ENCODE measurements at places on chromosomes 12 and 14.

GRCh38 chr14:66401449-66402095 lies 84.6 kb upstream of the CCDC196 start:
- no peak for DNase-seq

DNA sequence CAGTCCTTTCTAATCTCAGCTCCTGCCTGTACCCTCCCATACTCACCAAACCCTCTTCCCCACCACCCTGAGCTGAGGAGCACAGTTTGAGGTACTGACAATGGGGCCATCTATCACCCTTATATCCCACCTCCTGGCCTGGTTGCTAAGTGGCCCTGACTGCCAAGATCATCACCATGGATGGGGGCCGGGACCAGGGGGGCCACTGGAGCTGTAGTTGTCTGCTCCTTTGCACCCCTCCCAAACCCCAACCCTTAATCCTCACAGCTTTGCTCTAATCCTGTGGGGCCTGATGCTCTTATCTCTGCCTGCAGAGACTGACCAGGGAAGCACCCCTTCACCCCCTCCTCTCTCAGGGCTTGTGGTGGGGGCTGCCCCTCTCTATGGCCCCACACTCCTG lies 395 bp upstream of the GNB3 start:
- no peak for DNase-seq

- no peak for DNase-seq
Observed at GRCh38 chr12:63206909-63207308, 55.9 kb upstream of the AVPR1A start.

- no peak for DNase-seq
Observed at GRCh38 chr12:103696101-103696500, 109.0 kb downstream of the STAB2 start.

GRCh38 chr12:75591628-75592027 lies 80.2 kb upstream of the KRR1 start:
- no peak for DNase-seq

DNA sequence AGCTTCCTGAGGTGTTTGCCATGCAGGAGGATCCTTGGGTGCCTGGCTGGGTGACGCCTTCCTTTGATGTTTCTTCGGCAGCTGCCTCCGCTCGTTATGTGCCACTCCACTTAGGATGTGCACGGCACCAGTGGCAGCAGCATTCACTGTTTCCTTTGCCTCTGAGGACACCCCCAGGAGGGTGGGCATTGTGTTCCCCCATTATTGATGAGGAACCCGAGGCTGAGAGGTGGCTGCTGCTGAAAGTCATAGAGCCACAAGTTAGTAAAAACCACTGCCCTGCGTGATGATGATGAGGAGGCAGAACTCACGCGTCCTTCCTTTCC lies 41.2 kb downstream of the EP400 start:
- DNase-seq, result no peak

DNA sequence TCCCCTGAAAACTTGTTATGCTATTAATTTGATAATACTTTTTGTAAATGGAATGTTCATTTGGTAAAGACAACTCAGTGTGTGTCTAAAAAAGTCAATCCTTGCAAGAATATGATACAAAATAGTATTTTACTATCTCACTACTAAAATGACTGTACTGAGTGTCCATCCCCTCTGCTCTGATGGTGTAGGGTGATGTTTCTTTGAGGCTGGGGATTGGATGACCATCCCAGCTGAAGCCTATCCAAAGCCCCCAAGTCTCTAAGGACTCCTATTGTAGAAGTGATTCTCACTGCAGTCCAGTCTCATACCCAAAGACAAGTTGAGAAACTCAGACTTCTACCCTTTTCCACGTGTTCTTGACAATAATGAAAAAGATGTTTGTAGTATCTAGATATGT lies 1128.4 kb downstream of the BCL11B start:
- no peak for DNase-seq

DNA sequence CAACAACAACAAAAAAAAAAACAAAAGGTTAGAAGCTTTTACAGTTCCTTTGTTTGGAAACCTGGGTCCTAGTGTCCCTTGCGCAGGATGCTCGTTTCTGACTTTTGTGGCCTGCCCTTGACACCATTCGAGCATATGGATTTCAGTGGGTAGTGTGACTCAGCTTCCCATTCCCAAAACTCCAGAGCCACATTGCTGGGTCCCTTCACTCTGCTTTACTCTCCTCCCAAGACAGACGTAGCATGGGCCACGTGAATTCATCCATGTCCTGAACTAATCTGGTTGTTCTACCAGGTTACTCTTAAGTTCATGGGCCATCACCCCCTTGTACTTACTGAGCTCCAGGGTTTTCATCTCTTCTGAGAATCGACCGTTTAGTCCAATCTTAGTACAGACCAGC lies 68.0 kb upstream of the MAX start:
- no peak for DNase-seq

- DNase-seq, result no peak
Observed at GRCh38 chr12:25366122-25366521, 115.4 kb upstream of the KRAS start.

DNA sequence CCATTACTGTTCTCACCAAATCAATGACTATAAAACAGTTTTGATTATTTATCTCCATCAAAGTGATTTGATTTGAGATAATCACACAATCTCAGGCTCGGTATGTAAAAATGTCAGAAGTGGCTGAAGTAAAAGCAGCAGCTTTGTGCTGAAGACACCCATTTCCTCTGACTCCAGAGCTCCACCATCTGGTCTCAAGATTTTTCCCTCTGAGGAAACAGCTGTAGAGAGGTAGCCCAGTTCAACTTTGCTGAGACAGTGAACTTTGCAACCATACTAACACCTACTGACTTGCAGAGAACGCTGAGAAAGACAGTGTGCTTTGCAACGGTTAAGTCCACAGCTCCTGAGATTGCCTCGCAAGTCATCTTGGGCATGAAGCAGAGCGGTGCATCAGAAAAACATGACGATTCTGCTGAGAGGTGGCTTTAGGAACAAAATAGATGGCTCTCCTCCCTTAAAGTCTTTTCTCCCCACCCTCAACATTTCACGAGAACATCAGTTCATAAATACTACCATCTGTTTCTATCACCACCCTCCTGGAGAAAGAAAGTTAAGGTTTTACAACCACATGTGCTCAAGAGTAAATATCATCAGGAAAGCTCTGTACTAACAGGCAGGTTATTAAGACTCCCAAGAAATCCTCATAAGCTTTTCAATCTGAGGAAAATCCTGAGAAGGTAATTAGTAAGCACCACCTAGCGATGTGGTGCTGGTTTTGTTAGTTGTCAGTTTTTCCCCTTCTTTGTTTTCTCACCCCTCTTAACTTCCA lies 34.8 kb downstream of the HIGD1C start:
- DNase-seq, result no peak

- DNase-seq, result no peak
Observed at GRCh38 chr14:35689000-35689460, 120.1 kb downstream of the RALGAPA1 start.

DNA sequence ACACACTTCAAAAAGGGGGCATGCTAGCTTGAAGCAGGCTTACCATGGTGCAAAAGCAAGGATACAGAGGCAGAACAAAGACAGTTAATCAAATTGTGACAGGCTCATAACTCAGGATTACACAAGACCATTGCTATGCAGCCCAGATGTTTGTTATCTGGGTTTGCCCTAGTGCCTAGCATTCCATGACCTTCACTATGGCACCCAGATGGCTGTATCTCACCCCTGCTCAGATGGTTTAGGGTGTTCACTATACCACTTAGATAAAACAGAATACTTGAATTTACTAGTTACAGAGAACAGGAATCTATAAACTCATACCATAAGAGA lies 56.2 kb downstream of the SDR9C7 start:
- DNase-seq, result no peak

GRCh38 chr12:873954-874353 lies 75.5 kb downstream of the RAD52 start:
- DNase-seq, result no peak

DNA sequence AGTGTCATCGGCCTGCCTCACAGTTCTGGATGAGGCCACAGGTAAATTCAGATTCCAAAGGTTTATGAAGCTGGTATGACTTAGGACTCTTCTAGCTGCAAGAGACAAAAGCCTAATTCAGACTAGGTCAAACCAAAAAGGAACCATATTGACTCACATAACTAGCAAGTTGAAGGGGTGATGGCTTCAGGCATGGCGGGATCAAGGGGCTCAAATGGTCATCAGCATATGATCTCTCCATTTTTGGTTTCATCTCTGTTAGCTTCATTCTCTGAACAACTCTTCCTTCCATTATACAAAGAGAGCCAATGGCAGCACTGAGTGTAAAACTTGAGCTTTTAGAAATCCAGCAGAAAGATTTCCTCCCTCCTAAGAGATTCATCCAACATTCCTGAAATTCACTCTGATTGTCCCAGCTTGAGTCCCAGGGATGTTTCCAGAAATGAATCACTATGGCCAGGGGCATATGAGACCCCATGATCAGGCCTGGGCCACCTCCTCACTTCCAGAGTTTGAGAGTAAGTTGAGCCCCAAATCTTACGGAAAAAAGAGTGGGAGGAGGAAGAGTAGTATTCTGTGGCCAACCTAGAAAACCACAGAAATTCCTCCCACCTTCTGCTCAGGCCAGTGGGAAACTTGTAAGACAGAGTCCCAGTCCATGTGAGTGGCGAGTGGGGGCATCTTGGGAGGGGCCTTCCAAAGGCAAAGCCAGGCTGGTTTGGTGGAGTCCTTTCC lies 2.0 kb upstream of the MAP1LC3B2 start:
- DNase-seq, result no peak

DNA sequence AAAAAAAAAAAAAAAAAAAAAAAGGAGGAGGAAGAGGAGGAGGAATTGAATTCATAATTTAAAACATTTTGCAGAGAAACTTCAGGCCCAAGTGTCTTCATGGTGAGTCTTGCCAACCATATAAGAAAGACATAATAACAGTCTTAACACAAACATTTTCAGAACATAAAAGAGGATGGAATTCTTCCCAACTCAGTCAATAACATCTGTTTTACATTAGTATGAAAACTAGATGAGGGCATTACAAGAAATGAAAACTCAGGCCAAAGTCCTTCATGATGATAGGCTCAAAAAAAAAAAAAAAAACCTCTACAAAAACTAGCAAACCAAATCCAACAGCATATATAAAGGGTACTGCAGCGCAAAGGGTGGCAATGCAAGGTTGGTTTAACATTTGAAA lies 151.6 kb downstream of the FOXA1 start:
- DNase-seq, result no peak

DNA sequence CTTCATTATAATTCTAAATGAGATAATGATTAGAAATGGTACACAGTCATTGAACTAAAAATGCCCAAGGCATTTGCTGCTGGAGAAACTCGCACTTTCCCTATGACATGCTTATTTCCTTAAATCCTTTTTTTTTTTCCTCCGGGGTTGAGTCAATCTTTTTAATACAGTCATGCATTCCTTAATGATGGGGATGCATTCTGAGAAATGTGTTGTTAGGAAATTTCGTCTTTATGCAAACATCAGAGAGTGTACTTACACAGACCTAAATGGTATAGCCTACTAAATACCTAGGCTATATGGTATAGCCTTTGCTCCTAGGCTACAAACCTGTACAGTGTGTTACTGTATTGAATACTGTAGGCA lies 29.8 kb upstream of the DACT1 start:
- DNase-seq, result no peak

DNA sequence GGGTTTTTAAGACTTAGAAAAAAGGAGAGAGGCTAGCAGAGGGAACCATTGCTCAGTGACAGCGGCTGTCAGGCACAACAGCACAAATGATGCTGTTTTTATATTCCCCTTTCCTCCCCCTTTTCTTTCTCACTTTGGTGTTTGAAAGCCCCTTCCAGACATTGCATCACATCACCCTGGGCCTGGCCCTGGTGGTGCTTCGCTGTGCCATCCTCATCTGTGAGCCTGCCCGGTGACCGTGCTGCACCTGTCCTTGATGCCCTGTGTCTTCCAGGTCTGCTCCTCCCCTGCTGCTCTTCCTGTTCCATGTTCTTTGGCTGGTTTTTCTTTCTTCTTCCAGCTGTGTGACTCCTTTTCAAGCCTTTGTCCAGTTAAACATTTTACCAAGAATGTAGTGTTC lies 24.8 kb downstream of the KLC1 start:
- DNase-seq, result no peak

DNA sequence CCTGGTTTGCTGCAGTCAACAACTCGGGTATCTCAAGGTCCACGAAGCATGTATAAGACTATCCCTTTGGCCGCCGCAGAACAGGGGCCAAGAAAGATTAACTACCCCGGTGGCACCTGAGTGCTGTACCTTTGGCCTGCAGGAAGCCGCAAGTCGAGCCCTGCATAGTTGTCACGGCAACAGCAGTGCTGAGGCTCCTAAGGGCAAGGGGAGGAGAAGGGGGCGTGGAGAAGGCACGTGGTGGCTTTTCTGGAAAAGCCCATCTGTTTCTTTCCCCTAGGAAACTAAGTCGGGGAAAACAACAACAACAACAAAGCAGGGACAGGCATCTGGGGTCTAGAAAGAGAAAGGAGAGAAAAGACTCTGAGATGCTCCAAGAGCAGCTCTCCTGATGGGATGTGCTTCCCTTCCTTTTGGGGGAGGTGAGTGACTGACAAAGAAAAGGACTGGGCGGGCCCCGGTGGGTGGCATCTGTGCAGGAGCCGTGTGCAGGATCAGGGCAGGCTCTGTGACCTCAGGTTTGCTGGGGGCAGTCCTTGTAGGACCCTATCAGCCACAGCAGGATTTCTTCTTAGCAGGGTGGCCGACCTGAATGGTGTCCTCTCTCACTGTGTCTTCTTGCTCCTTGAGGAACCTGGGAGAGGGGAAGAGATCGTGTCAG lies 123.9 kb downstream of the PRMT8 start:
- no peak for DNase-seq

- DNase-seq, result no peak
Observed at GRCh38 chr14:105325716-105326567, 11.4 kb downstream of the PACS2 start.

- DNase-seq, result no peak
Observed at GRCh38 chr12:93877446-93877845, 200.3 kb downstream of the CRADD start.

- no peak for DNase-seq
Observed at GRCh38 chr14:50784683-50785456, 46.1 kb downstream of the NIN start.

DNA sequence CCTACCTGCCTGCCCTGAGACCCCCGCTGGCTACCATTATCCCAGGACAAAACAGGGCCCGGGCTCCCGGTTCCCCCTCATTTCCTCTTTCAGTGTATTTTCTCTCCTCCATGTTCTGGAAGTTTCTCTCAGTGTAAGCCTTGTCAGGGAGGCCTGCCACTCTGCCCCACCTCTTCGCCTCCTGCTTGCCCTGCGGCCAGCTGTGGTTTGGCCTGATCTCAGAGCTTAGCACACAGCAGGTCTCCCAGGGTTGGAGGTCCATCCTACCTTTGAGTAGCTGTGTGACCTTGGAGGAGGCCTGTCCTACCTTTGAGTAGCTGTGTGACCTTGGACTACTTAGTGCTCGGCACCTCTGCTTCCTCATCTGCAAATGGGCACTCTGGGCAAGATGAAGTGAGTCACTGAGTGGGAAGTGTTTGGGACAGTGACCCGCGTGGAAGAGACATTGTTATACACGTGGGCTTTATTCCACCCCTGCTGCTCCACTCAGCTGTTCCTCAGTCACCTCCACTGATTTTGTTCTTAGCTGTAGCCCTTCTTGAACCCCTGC lies 212.7 kb downstream of the ZFP36L1 start:
- DNase-seq, result no peak

All from activated CD8-positive, alpha-beta memory T cell treated with anti-CD3 and anti-CD28 coated beads for 1 hour (primary cell).